ENCODE measurements at places on chromosomes 4 and X.
A peak's percentile ranks its signal among the peaks of the same experiment; 100 is the strongest.

- no peak for DNase-seq
These were observed 51.4 kb upstream of the EMCN start for GRCh38 chr4:100569196-100569595.

DNA sequence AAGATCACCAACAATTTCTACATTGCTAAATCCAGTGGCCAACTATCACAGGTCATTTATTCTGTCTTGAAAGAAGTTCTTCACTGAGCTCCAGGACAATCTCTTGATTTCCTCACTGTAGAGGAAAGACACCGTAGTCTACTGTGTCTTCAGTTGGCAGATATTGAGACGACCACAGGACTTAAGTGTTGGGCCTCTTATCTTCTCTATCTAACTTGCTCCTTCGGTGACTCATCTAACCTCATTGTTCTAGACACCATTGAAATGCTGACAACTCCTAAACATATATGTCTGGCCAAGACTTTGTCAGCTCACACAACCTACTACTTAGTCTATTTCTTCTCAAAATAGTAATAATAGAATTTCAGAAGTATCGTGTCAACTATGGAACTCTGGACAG is 425.8 kb downstream of the ARAP2 start:
- no peak for DNase-seq

DNA sequence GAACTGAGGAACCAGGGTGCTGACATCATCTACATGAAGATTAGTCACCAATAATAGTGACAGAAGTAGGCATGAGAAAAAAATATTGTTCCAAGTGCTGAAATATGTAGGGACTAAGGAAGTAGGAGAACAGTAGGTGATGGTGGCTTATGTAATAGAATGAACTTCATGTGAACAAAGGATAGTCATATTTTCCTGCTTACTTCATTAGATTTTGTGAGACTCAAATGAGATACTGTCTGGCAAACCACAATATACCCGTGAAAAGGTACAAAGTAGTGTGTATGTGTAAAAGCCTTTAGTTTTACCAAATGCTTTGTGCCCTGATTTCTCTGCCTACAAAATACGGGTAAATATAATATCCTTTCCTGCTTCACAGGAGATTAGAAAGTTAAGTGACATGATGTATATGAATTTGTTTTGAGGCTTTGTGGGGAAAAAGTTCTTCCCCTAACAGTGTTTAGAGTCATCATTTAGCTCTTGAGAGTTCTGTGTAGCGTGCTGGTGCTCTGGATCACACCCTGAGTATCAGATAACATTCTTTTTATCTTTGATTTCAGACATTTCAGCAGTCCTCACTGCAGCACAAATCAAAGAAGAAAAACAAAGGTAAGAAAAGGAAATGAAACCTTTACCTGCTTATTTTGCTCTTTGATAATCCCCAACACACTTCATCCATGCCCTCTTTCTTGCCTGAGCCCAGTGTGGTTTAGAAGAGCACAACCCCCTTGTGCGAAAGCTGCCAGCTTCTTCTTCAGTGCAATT is 67.9 kb downstream of the KLHL34 start:
- DNase-seq: peak; percentile 10

DNA sequence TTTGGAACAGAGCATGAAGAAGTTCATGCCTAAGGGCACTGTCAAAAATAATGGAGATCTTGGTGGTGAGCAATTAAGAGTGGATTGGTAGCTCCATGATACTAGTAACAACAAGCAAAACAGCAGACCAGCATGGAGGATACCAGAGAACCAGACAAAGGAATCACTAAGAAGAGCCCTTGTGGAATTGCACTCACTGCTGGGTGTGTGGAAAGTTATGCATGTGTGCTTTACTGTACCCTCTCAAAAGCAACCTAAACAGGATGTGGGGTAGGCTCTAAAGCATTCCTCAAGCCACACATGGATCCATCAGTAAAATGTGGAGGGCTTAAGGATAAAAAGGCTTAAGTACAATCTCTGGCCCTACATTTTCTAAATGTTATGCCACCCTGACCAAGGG is 69.5 kb downstream of the AR start:
- DNase-seq: peak; percentile 48

GRCh38 chr4:107818301-107818910 is 6.3 kb upstream of the SGMS2 start:
- peak; percentile 25 for DNase-seq

DNA sequence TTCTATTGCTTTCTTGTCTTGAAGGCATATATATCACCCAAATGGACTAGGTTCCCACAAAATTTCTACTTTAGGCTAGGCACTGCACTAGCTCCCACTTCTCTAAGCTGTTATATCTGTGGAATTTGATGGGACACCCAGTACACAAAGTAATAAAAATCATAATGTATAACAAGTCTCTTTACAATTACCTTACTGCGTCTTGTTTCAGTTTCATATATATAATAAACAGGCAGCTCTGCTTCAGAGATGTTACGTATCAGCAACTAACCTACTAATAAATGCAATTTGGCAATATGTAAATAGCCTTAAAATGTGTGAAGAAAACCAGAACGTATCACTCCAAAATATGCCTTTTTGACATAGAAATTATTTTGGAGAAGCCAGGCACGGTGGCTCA is 42.0 kb upstream of the UGDH start:
- DNase-seq: no peak

DNA sequence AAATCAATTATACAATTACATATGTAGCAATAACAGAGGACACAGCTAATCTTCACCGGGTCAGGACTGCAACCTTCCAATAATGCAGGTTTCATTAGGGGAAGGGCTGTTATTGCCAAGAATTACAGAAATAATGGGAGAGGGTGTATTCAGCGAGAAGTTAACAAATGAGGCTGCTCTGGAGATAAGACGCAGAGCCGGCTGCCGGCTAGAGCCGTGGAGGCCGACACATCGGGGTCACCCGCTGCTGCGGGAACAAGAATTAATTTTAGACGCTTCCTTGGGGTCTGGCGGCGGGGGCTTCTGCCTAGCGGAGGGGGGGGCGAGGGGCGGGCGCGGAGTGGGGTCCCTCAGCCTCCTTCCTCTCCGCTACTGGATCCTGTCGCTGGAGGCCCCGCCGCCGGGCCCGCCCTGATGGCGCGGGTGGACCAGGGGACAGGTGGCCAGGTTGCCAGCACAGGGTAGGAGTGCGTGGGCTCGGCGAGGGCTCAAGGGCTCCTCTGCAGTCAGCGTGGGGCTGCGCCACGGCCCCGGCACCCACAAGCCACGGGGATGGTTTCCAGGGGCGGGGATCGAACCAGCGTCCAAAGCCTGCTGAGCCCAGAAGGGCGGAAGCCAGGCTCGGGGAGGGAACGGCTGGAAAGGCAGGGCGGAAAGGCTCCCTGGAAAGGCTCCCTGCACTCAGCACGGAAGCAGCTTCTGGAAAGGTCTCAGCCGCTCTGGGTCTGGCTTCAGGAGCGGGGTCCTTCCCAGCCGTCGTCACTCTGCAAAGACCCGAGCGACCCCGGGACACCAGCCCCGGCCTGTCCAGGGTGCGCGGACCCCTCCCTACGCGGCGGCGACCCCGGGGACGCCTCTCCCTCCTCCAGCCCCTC is 113.8 kb upstream of the NKX1-1 start:
- no peak for DNase-seq

- DNase-seq: no peak
These were observed 72.8 kb upstream of the ARSJ start for GRCh38 chr4:114052227-114052626.

- DNase-seq: peak; percentile 79
These were observed 83.5 kb downstream of the NPNT start for GRCh38 chr4:105978684-105979296.

- DNase-seq: no peak
These were observed 358.4 kb upstream of the CXorf51B start for GRCh38 chrX:146451136-146451535.

DNA sequence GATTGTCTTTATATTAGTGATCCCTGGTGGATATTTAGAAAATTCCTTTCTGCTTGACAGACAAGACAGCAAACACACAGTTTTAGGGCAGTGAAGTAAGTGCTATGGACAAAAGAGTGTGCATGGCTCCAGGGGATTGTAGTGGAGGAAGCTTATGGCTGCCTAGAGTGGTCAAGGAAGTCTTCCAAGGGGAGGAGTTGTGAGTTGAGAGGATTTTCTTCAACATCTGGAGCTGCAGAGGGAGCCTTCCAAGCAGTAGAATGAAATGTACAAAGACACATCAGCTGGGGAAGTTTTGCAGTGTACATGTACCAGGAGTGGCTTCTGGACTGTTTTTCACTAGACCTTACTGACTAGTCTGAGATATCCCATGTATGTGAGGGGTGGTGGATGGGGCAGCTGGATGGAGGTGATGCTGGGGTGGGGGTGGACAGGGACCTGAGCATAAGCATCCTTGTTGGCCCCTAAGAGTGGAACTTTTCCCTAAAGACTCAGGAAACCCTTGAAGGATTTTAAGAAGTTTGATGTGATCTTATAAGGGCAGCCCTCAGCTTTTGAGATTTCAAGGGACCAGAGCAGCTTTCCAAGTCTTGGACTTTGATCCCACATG is 160.5 kb upstream of the TAPT1 start:
- DNase-seq: no peak

DNA sequence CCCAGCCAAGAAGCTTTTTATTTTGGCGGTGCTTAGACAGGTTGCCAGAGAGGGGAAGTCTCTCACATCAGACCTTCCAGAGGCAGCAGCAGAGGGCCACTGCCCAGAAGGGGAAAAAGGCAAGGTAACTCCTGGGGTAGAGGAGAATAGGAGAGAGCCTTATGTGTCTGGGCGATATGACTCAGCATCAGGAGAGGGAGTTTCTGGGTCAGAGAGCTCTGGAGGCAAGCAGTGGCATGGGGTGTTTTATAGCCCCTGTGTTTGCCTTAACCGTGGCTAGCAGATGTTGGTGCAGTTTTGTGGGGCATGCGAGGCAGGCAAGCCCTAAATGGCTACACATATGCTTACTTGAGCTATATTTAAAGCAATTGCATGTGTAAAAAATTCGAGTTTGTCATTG is 8.3 kb upstream of the ZXDB start:
- DNase-seq: no peak

- peak; percentile 24 for DNase-seq
These were observed 203.0 kb downstream of the MAML3 start for GRCh38 chr4:139951021-139951420.

- DNase-seq: peak; percentile 76
These were observed 34.0 kb upstream of the GYPA start for GRCh38 chr4:144174401-144175067.

- DNase-seq: no peak
These were observed 222.8 kb upstream of the TEX13C start for GRCh38 chrX:125096870-125097269.

GRCh38 chrX:154303476-154303875 is 7.9 kb downstream of the TKTL1 start:
- no peak for DNase-seq

DNA sequence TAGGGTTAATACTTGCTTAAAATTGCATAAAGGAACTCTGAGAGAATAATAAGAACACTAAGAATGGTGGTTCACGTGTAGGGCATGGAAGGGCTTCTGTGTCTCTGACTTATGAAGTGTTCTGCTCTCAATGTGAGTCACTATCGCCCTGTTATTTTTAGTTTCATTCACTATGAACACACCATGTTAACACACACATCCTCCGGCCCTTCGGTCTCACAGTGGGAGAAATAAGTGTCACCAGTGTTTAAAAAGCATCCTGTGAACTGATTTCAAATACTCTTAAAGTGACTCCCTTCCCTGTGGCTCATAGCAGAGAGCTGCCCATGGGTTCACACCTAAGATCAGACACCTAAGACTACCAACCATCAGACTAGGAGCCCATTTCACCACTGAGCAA is 33.8 kb upstream of the FGFBP2 start:
- DNase-seq: peak; percentile 13

DNA sequence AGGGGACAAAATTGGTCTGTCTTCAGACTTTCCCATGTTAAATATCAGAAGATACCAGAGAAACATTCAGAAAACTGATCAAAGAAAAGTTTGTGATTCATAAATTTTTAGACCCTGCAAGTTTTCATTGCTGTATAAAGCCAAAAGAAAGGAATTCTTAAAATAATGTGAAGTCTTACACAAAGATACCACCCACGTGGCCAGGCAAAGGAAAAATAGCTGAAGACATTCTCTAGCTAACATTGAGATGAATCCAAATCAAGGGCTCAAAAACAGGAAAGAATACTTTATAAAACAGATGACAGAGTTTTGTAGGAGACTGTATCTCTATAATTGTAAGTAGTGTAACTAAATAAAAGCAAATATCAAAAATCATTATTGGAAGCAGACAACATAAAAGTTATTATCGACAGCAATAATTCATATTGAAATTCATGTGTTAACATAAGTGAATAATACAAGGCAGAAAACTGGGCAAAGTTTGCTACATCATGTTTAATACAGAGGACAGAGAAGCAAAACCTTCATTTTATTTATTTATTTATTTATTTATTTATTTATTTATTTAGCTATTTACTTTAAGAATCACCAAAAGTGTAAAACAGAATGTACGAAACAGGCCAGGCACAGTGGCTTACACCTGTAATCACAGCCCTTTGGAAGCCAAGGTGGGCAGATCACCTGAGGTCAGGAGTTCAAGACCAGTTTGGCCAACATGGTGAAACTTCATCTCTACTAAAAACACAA is 204.6 kb upstream of the SLIT2 start:
- peak; percentile 19 for DNase-seq

- DNase-seq: no peak
These were observed 31.5 kb downstream of the GRIA3 start for GRCh38 chrX:123215397-123216089.

DNA sequence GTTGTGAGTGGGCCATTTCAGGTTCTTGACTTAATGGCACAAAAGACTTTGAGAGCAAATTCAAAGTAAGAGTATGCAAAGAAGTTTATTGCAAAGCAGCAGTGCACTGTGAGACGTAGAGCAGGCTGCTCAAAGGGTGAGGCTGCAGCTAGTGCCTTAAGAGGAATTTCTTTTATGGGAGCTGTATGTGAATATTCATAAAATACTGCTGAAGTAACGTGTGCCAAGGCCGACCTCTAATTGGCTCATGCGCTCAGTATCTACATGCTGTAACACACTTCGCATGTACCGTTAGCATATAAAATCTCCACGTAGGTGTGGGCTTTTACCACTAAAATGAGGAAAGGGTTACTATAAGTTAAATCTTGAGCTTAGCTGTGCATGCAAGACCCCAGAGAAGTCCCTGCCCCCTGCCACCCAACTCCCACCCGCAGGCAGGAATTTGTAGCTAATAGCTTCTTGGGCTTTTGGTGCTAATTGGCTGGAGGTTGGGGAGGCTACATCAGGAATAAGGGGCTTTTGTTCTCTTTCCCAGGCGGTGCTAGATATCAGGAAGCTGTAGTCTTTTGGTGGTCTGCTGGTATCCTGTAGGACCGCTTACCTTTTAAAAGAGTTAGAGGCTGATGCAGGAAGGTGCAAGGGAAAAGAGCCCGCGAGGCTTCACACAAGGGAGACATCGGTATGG is 47.6 kb downstream of the FSTL5 start:
- DNase-seq: no peak

- DNase-seq: no peak
These were observed 30.2 kb upstream of the FAM9C start for GRCh38 chrX:13074297-13075262.

DNA sequence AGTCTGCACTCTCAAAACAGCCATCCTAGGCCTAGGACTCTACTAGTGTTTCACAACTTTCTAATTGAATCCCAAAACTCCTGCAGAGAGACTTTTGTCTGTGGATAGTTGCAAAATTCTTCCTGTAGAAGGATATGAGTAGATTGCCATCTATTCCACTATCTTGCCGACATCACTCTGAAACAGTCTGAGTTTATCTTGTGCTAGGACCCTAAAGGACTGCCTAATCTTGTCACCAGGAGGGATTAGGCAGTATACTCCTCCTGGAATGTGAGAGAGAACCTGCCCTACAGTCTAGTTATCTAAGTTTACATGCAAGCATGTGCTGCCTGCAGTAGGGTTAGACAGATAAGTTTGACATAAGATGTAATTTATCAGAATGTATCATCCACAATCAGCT is 1646.6 kb upstream of the PCDH7 start:
- no peak for DNase-seq

GRCh38 chrX:119763836-119764387 is 5.5 kb downstream of the SOWAHD start:
- DNase-seq: no peak
